HT-29 (cell line): ENCODE measurements at places on chromosomes 5 and 9.
A peak's percentile ranks its signal among the peaks of the same experiment; 100 is the strongest.

DNA sequence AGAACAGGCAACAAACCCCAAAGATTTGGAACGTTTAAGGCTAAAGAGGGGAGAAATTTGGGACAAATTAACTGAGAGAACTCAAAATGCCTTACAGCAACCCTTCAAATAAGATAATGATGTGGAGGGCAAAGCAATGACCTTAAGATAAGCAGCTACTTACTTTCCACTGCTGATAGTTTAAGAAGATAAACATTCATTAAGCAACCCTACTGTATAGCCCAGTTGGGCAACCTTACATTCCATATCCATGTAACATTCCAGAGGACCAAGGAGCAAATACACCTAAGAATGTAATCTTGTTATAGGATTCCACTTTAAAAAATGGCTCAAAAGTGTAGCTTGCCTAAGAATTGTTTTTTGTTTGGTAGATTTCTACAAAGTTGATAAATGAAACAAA is 14.8 kb downstream of the ETF1 start:
- DNase-seq: no peak

DNA sequence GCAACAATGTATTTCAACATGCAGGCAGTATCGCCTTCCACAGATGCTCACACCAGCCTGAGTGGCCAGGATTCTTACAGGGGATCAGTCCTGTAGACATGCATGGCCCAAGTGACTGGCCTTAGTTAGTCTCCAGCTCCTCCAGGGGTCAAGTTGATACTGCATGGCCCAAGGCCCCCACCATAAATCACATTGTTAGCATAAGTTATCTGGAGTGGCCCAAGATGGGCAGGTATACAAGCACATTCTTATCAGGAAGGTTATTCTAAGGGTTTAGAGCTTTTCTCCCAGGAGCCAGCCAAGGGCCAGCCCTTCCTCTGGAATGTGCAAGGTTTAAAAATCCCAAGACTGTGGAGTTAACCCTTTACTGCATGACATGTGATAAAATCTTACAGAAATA is 230.9 kb upstream of the NFIL3 start:
- no peak for DNase-seq

GRCh38 chr5:74575741-74576538 is 64.6 kb downstream of the ENC1 start:
- DNase-seq: peak; percentile 80

- no peak for DNase-seq
Measured at GRCh38 chr5:37490120-37490810, 111.1 kb downstream of the WDR70 start.

DNA sequence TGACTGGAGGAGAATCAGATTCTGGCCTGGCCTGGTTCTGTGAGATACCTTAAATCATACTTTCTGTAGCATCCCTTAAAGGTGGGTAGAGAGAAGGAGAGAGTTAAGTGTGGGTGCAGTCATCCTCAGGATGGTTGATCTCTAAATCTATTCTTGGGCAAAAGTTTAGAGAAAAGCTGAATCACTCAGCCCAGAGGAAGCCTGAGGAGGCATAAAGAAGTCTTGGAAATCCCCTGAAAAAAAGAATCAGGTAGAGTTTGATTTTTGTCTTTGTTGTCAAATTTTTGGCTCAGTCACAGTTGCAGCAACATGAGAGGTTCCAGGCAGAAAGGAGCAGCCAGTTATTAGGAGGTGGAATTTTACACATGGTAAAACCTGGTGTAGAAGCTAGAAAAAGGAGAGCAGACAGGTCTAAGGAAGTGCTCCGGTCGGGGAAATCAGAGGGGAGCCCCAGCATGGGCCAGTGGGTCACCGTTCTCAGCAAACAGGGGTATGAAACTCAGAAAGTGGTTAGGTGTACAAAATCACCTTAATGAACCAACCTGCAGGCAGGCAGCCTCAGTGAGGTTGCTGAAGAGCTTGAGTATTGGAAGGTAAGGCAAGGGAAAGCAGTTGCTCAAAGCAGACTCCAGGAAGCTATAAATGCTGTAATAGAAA is 116.2 kb upstream of the CNTLN start:
- no peak for DNase-seq

- no peak for DNase-seq
Measured at GRCh38 chr5:59116231-59116865, 533.5 kb downstream of the RAB3C start.

DNA sequence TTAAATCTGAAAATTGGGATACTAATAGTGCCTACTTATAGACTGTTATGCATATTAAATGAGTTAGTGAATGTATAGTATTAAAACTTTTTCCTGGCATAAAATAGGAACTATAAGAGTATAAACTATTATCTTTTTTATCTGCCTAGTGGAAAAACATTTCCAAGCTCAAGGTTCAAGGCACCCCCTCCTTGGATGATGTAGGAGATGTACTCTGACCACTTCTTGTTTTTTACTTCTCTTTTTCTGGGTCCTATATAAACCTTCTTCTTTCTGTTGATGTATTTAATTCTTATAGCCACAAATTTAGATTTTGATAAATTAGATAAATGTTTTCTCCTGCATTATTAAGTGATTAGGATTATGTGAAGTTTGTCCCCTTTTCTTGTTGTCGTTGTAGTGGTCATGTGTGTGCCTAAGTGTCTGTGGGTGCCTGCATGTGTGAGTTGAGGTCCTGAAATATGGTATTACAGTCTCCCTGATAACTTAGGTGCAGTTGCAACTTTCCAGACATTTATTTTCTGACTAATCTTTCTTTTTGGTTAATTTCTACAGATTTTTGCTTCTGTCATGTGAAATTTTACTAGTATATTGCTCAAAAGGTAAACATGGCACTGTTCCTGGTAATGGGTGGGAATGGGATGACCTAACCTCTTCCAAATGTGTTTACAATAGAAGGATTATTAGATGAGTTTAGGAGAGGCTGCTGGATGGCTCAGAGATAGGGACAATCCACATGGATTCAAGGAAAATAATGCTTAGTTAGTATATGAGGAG is 160.8 kb upstream of the CDKN2B start:
- DNase-seq: no peak

GRCh38 chr5:176647030-176647842 is at the start of gene TSPAN17:
Gene TSPAN17 (plus strand): TSS chr5:176647484. CDS start chr5:176647616, 132 bp downstream.
- peak; percentile 98 for DNase-seq

DNA sequence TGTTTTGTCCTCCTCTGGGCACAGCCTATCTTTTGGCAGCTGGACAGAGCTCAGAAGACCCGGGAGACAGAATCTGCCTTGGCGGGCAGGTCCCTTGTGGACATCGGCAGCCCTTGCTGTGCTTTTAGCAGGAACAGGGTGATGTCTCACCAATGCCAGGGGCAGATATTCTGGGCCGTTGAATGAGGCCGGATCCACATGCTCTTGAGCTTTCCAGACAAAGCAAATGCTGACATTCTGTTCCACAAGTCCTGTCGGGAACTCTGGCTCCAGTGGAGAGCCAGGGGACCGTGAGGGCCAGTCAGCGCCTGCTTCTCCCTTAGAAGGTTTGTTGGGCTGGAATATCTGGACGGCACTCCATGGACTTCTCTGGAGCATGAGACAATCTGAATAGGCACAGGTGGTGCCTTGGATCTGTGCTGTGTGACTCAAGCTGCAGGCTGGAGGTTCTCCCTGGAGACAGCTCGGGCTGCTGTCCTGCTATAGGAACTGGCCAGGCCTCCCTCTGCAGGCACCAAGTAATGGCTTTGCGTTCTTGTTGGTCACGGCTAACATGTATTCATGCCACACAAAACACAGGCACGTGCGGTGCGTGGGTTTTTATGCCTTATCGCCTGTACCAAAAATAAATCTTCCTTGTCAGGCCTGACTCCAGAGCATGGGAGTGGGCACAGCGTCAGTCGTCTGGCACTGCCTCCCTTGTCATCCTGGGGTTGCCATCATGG is 80.3 kb downstream of the GADD45G start:
- no peak for DNase-seq

- DNase-seq: peak; percentile 81
Measured at GRCh38 chr9:116860509-116861120, 173.5 kb downstream of the TRIM32 start.

DNA sequence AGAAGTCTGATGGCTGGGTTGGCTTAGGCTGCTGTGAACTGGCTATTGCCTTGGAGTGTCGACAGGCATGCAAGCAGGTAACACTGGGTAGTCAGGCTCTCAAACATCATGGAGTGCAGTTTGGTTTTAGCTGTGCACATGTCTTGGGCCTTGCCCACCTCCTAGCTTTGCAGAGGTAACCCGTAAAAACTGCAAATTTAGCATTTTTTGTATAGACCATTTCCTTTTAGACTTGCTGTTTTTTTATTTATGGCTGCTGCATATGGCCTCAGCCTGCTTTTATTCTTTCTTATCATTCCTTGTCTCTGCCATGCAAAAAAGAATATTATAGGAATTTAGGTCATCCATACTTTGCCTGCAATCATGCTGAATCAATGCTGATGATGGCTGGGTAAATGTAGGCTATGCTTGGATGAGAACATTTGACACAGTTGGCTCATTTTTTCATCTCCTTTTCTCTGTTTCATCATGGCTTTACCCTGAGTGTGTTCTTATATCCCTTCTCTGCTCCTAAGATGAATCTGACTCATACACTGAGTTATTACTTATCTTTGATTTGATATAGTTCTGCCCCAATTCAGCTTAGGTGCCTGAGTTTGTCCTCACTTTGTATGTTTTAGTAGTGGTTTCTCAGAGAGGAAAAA is 27.2 kb downstream of the RECK start:
- DNase-seq: no peak

DNA sequence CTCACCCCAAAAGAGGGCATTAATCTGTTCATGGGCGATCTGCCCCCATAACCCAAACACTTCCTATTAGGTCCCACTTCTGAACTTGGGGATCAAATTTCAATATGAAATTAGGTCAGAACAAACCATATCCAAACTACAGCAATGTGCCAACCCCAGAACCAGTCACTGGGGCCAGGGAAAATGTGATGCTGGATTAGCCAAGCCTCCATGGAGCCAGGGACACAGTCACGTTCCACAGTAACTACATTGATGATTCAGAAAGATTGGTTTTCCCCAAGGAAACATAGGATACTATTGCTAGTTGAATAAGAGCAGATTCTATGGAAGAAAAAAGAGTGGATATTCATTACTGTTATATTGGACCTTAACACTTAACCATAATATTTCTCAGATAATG is 84.2 kb downstream of the GIN1 start:
- no peak for DNase-seq

DNA sequence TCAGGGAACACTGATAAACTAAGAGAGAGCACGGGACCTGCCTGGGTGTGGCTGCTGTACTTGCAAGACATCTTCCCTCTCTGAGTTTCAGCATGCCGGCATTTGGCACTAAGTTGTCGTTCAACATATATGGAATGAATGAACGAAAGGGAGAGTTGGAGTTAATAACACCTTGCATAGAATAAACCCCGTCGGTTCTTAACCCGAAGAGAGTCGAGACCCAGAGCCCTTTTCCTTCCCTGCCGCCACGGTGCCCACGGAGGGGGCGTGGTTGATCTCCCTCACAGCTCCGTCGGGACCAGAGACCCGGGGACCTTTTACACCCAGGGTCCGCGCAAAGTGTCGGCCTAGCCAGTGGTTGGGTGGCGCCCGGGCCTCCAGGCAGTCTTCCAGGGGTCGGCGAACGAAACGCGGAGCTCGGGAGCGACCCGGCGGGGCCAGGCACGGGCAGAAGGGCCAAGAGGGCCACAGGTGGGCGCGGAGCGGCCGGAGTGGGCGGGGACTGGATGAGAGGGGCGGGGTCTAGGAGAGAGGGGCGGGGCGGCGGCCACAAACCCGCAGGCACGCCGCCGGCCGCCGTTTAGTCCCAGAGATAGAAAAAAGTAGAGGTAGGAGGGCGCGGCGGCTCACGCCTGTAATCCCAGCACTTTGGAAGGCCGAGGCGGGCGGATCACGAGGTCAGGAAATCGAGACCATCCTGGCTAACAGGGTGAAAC is 735 bp upstream of the RPL26L1 start:
- DNase-seq: peak; percentile 69

DNA sequence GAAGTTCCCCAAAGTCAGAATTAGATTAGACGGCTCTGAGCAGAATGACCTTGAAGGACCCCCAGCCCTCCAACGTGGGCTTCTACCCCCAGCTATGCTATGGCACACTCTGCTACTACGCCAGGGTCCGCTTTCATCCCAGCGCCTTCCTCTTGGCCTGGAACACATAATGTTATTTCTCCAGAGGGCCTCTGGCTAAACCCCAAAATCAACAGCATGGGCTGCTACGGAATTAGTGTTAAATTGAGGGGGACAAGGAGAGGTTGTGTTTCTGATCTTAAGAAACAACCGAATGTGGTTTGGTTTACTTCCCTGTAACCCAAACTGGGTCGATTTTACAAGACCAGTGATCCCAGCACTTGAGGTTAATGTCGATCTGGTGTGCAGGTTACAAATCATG is 97.1 kb downstream of the ZNF618 start:
- DNase-seq: no peak

DNA sequence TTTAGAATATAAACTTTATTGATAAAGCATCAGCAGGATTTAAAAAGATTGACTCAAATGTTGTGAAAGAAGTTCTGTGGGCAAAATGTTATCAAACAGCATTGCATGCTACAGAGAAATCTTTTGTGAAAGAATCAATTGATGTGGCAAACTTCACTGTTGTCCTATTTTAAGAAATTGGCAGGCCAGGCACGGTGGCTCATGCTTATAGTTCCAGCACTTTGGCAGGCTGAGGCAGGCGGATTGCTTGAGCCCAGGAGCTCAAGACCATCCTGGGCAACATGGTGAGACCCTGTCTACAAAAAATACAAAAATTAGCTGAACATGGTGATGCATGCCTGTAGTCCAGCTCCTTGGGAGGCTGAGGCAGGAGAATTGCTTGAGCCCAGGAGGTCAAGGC is 17.4 kb downstream of the ZBTB43 start:
- DNase-seq: no peak
